Globus pallidus (tissue), 1 donor: ENCODE measurements at places on chromosomes 7 and 10.
A peak's percentile ranks its signal among the peaks of the same experiment; 100 is the strongest.

- peak; percentile 25 for DNase-seq
These were observed 26.1 kb upstream of the CCNJ start for GRCh38 chr10:96017191-96017687.

DNA sequence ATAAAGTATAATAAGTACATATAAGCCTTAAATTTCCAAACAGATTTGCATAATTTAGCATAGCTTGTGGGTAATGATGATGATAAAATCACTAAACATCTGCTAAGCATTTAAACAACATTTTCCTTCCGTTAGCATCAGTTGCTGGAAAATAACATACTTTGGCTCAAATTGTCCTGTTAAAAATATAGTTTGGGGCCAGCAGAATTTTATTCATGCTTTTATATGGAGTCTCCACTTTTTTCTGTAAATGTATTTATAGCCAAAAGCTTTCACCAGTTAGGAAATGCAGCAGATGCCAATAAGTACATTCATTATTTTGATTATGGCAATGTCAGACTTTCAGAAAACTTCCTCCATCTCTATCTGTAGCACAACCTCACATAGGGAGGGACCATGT is 107.2 kb downstream of the CNTNAP2 start:
- no peak for DNase-seq

- DNase-seq, result no peak
These were observed 133.7 kb upstream of the SEMA3E start for GRCh38 chr7:83782628-83783027.

- DNase-seq, result no peak
These were observed 36.6 kb downstream of the PIK3AP1 start for GRCh38 chr10:96683710-96684109.

DNA sequence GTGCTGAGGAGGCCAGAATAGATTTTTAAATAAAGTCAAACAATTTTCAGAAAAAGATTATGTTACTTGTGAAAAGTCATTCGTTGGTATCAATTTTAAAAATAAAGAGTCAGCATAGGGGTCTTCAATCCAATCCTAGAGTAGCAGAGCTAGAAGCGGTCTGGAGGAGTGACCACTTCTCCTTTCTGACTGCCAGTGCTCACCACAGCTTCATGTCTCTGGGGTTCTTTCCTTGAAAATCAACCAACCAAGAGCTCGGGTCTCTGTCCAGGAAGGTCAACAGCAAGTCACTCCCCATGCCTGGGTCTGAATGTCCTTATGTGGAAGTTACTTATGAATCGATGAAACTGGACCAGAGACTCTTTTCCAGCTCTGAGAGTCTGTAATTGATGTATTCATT is 14.3 kb downstream of the PTPRN2 start:
- no peak for DNase-seq
